ENCODE measurements at places on chromosomes 7 and 10.

DNA sequence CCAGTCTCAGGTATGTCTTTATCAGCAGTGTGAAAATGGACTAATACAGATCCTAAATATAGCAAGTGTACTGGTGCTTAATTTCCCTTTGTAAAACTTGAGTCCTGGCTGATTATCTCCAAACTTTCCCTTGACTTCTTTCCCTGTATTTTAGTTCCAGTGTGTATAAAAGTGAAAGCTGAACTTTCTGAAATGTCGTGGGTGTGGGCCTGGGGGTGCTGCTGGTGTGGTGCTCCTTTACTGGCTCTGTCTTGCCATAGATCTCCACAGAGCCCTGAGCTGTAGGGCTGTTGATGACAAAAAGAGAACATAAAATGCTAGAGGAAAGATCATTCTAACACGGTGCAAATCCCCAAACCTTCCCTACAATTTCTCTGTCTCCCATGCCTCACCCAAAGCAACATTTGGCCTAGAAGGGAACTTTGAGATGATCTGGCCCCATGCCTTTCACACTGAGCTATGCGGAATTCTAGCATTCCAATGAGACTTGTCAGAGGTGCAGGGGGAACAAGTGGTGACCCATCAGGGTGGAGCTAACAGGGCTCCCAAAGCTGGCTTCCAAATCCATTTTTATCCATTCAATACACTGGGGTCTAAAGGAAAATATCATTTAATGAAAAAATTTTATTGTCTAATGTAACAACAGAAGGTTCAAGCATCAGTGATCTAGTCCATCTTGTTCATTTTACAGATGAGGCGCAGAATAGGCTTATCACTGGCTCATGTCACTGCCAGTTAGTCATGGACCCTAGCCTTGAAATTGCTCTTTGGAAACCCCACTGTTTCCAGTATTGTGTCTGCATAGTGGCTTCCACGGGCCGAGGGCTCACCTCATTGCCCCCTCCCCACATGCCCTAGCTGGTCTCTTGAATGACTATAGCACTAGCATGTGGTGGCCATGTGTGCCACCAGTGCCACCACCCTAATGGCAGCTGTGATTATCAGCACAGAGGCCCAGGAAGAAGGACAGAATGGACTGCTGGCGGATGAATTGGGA is 1000.9 kb downstream of the LRMDA start:
- DNase-seq = no peak

GRCh38 chr10:131846240-131847101 is 54.3 kb upstream of the PPP2R2D start:
- no peak for DNase-seq

- no peak for DNase-seq
Measured at GRCh38 chr7:147556317-147556716, 1034.2 kb upstream of the C7orf33 start.

GRCh38 chr10:43878386-43878785 is 229.7 kb upstream of the ZNF32 start:
- no peak for DNase-seq

DNA sequence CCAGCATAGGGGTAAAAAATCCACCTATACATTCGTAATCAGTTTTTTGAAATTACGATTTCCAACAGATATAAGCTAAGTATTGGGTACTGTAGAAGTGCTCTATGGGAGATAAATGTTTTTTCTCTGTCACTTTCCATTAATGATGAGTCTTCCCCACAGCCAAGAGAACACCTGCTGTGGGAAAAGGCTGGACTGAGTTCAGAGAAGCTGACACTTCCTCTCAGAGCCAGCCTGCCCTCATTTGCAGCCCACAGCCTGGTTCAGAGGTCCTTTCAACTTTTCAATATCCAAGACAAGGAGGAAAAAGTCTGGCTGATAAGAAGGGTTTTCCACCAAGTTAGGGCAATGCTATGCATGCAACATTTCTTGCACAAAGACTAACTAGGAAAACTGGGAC is 64.5 kb upstream of the DNAJB12 start:
- no peak for DNase-seq

DNA sequence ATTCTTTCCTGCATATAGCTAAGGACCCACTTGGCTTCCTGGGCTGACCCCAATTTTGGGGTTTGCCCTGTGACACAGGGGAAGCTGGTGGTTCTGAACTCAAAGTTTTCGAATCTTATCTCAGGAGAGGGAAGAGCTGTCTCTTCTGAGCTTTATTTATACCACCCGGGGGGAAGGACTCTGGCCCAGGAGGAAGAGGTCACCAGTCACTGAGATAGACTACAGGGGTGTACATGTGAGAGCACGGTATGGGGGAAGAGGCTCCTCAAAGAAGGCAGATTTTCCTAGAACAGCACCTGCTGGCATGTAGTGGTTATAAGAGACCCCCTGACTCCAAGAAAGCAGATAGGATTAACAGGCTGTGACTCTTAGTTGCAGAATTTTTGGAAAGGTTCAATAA is 101.8 kb upstream of the ELMO1 start:
- DNase-seq = no peak

DNA sequence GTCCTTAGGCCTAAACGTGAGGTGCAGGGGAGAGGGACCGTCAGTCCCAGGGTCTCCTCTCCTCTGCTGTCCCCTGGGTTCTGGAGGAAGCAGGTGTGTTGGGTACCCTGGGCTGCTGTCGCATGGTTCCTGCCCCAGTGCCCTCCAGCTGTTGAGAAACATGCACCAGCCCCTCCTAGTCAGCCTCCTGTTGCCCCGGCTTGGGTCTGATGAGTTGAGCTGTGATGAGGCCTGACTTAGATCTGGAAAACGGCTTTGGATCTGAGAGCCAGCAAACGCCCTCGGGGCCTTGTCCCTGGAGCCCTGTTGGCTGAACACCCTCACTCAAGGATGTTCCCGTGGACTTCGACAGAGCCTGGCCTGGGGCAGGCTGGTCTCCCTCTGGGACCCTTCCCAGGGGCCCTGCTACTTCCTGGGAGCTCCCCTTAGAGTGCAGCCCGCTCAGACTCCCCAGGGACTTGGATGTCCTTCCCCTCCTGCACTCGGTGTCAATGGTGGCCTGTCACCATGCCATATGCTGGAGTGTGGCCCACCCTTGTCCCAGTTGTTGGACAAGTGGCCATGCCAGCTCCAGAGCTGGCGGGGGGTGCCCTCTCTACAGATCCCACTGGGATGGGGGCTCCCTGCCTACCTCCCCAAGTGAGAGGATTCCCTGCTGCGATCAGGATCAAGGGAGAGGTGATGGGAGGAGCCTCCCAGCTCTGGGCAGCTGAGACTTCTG is 12.3 kb downstream of the ZNF316 start:
- no peak for DNase-seq
